ENCODE measurements at places on chromosomes 3 and 15.

DNA sequence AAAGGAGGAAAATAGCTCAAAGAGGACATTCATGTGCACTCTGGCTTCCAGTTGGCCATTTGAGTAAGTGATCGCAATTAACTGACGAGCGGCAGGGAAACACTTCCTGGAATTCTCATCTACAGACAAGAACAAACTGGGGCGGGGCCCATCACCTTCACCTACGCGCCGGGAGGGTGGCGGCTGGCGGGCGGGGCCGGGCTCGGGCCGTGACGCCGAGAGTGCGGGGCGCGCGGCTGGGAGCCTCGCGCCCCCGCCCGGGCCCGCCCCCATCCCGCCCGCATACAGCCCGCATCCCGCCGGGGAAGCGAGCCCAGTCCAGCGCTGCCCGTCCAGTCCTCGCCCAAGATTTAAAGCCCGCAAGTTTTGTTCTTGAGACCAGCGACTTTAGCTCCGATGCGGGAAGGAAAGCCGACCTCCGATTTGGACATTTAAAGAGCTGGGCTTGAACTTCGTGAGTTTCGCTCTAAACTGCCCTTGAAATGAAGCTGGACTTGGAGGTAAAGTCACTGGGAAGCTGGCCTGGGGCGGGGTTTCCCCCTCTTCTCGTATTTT, at the start of gene B3GNT5:
Gene B3GNT5 (plus strand): TSS at position 281 of the 555 bp plus-strand sequence. CDS start 16,546 bp downstream, outside the sequence.
- DNase-seq, result peak; percentile 13

GRCh38 chr15:84616235-84616634, 15.4 kb downstream of the ZSCAN2 start:
- no peak for DNase-seq

DNA sequence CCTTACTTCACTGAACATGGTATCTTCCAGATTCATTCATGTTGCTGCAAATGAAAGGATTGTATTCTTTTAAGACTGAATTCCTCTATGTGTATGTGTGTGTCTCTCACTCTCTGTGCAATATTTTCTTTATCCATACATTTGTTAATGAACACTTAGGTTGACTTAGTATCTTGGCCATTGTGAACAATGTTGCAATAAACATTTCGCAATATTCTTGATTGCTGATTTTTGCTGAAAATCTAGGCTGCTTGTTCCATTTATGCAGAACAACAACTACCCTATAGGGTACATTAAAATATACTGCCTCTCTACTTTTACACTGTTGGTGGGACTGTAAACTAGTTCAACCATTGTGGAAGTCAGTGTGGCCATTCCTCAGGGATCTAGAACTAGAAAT, 732.4 kb downstream of the CADM2 start:
- DNase-seq, result no peak

DNA sequence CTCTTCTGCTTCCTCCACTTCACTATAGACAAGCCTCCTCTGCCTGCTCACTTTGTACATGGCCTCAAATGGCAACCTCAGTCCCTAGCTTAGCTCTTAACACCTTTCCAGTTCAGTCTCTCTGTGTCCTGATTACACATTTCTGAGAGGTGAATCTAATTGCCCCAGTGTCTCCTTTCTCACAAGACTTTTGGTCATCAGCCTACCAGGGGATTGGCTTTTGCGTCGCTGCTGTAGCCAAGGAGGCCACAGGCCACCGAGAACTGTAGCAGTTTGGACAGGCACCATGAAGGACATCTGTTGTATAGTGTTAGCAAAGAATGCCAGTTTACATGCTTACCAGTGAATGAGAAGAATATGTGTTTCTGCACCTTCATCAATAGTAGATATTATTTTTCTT, 8.5 kb downstream of the IREB2 start:
- DNase-seq, result no peak

GRCh38 chr15:74954515-74954914, 2.1 kb downstream of the RPP25 start:
- DNase-seq, result peak; percentile 69

- peak; percentile 85 for DNase-seq
Measured at GRCh38 chr15:58227706-58228543, 89.7 kb downstream of the AQP9 start.

DNA sequence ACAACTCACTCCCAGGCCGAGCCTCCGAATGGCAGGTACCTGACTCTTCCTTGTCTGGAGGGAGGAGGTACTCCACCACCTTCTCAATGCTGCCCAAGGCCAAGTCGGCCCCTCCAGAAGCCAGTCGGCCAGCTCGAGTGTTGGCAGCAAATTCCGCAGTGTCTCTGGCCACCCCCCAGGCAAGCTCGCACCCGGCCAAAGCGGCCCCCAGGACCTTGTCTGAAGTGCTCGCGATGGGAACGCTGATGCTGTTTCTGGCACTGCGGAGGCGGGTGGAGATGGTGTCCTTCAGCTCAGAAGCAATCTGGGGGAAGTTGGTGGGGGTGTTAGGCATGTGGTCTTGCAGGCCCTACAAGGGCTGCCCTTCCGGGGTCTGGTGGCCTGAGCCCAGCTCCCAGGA, 9.2 kb downstream of the PLIN1 start:
- no peak for DNase-seq

GRCh38 chr3:35908366-35909232, 269.3 kb downstream of the ARPP21 start:
- peak; percentile 89 for DNase-seq

DNA sequence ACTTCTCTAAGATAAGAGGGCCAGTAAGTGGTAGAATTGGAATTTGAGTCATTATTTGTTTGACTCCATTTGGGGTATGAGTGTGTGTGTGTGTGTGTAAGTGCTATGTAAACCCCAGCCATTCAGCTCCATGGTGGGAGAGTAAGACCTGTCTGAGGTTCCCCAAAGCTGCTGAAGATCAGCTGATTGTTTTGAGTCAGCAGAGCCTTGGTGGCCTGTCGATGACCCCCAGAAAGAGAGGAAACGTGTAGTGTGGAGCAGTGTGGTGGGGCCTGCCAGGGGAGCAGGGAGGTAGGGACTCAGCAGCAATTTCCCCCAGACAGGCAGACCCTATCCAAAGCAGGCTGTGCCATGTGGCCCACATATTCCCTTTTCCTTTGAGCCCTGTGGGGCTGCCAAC, 5.3 kb downstream of the DVL3 start:
- DNase-seq, result no peak

GRCh38 chr3:40086890-40087883, 222.3 kb upstream of the EIF1B start:
- DNase-seq, result no peak

DNA sequence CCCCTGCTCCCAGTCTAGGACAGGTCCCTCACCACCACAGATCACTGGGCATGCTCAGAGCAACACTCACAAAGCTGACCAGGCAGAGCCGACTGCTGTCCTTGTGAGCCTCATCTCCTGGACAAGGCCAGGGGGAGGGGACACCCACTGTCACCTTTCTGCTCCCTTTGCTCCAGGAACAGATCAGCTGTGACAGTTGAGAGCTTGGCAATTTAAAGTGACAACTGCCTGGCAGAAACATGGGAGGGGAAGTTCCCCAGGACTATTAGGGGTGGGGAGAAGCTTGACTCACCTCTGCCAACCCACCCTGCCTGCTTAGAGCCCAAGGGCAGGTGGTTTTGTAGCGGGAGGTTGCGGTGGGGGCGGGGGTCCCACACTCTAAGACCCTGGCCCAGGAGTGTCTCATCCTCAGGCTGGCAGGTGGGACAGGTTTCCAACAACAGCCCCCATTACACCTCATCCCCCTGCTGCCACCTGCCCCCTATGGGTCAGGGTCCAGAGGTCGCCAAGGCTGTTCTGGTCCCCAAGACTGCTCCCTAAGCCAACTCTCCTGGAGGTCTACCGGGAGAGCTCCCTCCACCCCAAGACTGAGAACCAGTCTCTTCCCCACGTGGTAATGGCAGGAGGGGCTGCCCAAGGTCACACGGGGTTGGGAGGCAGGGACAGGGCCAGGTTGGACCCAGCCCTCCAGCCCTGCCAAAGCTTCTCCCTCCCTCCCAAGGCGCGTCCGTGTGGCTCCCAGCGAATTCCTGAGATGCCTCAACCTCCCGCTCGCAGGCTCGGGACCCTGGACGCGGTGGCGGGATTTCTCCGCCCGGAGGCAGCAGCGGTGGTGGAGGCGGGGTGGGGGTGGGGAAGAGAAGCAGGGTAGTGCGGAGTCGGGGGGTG, 80.4 kb downstream of the IQSEC1 start:
- DNase-seq, result peak; percentile 59

- DNase-seq, result peak; percentile 91
Measured at GRCh38 chr15:80618685-80619400, 76.3 kb upstream of the ABHD17C start.

- no peak for DNase-seq
Measured at GRCh38 chr15:58734859-58735258, 14.6 kb downstream of the ADAM10 start.

DNA sequence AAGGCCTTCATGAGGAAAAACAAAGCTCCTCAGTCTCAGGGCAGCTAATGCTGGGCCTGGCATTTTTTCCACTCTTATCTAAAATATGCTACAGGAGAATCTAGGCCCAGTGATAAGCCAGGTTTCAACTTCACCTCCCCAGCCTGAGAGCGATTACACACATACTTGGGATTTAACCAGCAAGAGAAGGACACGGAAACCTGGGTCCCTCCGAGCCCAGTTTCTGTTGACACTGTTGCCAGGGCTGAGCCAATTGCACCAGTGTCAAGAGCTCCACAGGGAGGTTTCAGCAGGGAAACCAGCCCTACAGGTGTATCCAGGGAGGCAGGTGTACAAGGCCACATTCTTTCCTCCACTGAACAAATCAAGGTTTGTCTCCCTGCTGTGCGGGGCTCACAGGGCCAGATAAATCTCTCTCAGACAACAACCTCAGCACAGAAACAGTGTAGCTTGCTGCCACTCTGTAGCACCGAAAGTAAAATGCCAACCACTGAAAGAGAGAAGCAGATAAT, 85.4 kb downstream of the MAGI1 start:
- DNase-seq, result no peak
